ENCODE measurements at places on chromosomes 1 and 21. TPM values are rescaled to one million over a fixed set of nuclear protein-coding genes. Genes with fewer than 3 reads are reported as not detected.

DNA sequence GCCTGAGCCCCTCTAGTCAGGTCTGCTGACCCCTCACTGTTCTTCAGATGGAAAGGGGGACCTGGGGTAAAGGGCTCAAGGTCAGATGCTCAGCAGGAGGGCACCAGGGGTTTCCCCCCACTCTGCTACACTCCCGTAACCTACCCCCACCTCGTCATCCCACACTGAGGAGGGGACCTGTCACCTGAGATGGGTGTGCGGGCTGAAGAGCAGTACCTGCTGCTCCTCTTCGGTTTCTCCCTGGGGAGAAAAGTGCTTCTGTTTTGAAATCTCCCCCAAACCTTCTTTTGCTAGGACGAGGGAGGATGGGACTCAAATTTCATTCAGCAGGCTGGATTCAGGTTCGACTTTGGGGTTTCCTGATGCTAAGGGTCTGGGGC is 65.2 kb downstream of the SYT2 start:
- DNase-seq = no peak

DNA sequence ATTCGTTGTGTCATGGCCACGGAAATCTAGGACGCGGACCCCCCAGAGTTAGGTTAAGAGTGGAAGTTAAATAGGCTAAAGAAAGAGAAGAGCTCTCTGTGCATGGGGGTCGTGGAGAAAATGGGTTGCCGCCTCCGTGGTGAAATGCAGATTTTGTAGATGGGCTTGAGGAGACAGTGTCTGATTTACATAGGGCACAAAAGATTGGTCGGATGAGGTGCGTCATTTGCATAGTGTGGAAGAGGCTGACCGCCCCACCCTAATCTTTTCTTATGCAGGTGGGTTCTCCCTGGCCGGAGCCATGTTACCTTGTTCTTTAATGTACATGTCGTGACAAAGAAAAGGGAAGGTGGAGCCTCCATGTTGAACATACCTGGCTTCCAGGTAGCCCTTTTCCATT is 14.3 kb upstream of the SLC5A9 start:
- DNase-seq = no peak

DNA sequence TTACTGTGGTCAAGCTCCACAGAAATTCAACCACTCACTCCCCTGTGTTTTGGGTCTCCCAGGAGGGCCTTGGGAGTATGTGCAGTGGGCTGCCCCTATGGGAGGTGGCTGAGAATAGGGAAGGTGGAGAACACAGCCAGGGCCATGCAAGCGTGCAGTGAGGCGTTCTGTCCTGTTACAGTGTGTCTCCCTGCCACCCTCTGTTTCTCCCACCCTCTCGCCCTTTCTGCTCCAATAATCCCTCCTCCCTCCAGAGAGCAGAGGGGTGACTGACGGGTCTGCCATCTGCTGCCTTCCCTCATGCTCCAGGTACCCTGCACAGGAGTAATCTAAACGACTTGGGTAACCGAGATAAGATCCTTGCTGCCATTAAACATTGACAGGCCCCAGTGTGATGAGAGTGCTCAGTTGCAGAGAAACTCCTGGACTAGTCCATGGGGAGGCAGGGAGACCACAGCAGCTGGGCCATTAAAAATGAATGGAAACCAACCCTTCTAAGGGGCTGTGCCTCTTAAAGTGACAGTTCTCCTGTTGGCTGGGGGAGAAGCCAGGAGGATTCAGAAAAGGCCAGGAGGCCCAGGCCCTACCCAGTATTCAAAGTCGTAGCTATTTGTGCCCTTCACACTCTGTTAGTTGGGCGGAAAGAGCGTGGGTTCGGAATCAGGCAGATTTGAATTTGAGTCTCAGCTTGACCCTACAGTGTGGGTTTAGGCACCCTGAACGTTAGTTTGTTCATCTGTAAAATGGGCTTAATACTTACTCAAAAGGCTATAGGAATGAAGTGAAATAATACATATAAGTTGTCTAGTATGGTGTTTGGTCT is 22.4 kb upstream of the BTG2 start:
- DNase-seq = no peak

DNAJC6 gene
- total RNA-seq = 10.0 TPM

SPRR3 gene
- not detected for total RNA-seq

CLDN14 gene
- not detected for total RNA-seq

MYOM3 gene
- 235 TPM for total RNA-seq

DNA sequence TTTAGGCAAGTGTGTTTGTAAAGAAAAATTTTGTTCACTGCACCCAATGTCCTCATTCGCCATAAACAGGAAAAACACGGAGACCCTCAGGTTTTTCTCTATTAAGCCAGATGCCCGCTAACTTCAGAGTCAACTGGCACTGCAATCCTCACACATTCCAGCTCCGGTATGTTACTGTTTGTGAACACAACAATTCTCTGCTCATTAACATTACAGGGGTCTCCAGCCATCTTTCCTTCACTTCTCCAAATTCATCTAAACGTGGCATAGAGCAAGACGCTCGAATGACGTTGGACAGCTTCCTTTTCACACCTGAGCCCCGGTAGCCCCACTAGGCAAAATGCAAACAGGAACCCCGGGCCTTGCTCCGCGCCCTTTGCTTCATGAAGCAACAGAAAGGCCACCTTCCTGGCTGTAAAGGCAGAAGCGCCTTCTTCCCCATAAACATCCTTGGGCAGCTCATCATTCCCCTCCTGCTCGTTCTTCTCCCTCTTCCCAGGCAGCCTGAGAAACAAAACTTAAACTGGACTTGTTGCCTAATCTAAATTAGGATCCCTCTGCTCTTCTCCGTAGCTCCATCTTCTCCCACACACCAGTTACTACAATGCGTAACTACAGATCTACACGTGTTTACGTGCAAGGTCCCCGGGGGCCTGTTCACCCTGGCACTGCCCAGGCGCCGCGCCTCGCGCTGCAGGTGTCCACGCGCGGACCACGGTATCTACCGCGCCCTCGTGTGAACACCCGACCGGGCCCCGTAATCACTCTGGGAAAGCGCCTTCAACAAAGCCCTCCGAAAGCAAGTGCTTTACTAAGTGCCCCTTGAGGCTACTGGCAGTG is 1.2 kb downstream of the LBR start:
- DNase-seq = no peak

- no peak for DNase-seq
These were observed 23.4 kb upstream of the ARF1 start for GRCh38 chr1:228058949-228059633.

GRCh38 chr1:163271535-163271934 is 50.2 kb upstream of the NUF2 start:
- no peak for DNase-seq

SNAPIN gene
- total RNA-seq = 62.3 TPM

PLD5 gene
- 0.21 TPM for total RNA-seq

DNMT3L gene
- not detected for total RNA-seq

DNA sequence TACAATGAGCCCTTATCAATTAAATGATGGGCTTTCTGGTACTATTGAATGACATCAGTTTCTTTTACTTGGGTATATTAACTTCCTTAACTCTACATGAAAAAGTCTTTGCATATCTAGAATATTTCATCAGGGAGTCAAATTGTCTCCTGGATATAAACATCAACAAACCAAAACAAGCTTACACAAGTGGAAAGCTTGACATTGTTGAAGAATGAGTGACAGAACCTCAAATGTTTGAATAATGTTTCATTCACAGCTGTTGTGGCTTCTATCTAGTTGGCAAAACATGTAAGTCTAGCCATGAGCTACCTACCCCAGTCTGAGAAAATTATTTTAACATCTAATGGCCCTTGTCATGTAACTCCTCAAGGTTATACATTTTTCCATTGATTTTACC is 604.8 kb upstream of the ADAMTS5 start:
- DNase-seq = no peak

PATJ gene
- 74.8 TPM for total RNA-seq

All from heart left ventricle (tissue), 16 donors.